ENCODE measurements at places on chromosomes 1 and 21. TPM values are rescaled to one million over a fixed set of nuclear protein-coding genes. Genes with fewer than 3 reads are reported as not detected.

Gene TNFRSF4
- 0.17 TPM for total RNA-seq

Gene LCA5L
- total RNA-seq = 2.2 TPM

Gene C1QTNF12
- 2.2 TPM for total RNA-seq

Gene PRDM16
- 11.6 TPM for total RNA-seq

Gene KCNT2
- total RNA-seq = 6.6 TPM

Gene PLPP3
- total RNA-seq = 49.2 TPM

Gene NUP210L
- total RNA-seq = 0.07 TPM

Gene HCN3
- total RNA-seq = 0.91 TPM

Gene CSMD2
- 14.4 TPM for total RNA-seq

Gene RABIF
- 4.9 TPM for total RNA-seq

Gene SLC5A9
- total RNA-seq = not detected

Gene PFKFB2
- 5.5 TPM for total RNA-seq

Gene SPOCD1
- total RNA-seq = 63.8 TPM
